Kasumi-1 (cell line): ENCODE measurements at places on chromosomes 12 and 14.

DNA sequence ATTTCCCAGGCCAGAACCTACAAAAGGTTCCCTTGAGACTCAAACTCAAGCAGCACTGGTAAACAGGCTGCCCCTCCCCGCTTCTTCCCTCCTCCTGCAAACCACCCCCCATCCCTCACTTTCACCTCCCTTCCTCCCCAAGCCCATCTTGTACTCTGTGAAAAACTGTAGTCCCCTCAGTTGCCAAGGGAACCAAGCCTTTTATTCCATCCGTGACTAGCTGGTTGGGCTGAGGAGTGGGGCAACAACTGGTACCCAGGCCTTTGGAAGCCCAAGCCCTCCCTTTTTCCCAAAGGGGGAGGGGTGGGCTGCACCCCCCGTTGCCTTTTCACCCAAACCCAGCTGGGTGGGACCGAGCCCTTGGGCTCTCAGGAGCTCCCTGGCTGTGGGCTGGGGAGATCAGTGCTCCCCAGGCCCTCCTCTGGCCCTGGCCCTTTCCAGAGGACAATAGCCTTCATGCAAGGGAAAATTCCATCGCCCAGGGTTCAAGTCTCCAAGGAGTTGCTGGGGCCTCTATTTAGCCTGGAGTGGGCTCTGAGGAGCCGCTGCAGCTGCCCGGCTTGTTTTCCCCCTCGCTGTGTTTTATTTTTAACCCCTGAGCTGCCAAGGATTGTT, 61.9 kb downstream of the ZFP36L1 start:
- DNase-seq, result no peak

DNA sequence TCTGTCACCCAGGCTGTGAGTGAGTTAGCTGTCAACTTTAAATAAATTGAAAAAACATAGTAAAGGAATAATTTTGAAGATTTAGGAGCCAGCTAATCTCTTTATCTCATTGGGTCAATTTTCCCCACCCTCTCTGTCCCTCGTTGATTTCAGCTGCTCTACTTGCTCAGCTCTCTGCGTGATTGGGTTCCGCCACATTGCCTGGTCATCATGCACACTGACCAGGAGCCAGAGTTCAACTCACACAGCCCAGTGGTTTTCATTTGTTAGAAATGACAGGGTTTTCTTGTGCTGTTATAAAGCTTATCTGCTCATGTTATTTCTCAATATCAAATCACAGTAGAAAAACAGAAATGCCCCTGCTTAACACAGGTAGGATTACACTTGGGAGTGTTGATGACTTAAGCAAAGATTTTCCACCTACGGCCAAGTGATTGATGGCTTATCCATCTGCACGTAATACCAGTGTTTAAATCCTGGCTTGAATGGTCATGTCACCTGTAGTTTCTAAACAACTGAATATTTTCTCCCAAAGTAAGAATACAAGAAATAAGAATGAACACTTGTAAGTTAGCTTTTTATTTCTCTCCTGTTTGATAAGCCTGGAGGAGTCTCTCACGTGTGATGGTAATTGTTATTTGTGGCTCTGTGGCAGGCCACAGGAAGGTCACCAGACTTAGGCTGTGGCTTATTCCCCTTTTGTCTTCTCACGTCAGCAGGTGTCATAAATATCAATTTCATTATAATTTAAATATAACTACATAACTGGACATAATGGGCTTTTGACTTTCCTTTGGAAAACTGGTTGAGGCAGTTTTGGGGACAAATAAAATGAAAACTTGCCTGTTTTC, 367.2 kb upstream of the DDHD1 start:
- DNase-seq, result no peak

GRCh38 chr14:72366619-72367018, 434.4 kb downstream of the RGS6 start:
- DNase-seq, result no peak

DNA sequence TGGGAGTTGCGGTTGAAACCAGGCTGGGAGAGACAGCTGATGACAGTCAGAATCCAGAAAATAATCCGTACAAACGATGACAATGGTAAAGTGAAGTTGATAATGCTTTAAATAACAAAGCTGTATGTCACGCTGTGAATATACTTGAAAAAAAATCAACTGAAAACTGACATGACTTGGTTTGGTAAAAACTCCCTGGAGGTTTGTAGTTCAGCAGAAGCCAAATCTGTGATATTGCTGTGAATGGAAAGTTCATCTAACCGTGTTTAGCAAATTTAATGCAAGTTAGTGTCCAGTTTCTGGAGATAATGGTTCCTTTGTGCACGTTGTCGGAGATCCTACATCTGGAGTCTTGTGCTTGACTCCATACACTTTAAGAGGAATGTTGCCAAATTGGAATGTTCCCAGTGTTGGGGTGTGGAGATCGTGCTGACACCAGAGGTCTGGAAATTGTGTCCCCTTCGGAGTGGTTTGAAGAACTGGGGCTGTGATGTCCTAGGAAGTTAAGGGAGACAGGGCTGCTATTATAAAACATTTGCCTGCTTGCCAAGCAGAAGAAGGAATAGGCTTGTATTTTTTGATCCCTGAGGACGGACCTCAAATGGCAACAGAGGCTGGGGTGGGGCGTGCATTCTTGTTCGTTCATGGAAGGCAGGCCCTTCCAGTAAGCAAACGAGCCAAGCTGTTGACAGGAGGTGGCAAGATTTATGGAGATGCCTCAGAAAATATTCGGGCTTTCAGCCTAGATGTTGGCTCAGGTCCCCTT, 30.6 kb downstream of the PPFIBP1 start:
- DNase-seq, result no peak

DNA sequence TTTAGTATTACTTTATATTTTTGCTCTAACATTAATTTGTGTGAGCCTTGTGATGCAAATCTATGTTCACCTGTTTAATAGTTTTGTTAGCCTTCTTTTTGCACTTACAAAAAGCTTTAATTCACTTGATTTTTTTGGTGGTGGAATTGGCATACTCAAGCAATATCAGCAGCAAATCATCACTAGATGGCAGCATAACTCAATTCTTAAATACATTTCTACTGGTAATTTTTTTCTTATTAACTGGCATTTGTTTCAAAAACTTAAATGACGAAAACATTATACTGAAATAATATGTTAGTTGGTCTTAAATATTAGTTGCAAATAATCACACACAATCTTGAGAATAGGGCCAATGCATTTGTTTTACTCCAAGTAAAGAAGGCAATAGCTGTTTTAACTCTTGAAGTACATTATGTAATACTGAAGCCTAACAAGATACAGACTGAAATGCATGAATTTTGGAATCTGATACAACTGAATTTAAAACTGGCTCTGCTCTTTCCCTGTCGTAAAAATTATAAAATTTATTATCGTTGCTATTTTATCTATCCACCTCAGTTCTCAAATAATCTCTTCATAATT, 151.5 kb downstream of the ATXN7L3B start:
- peak; percentile 46 for DNase-seq

GRCh38 chr14:76720382-76720813, 40.9 kb upstream of the VASH1 start:
- DNase-seq, result peak; percentile 66

- no peak for DNase-seq
These were observed 28.3 kb downstream of the ETV6 start for GRCh38 chr12:11677752-11678151.

- DNase-seq, result no peak
These were observed 414.5 kb downstream of the PCNX1 start for GRCh38 chr14:71321574-71322315.

GRCh38 chr12:123085730-123086487, 65.0 kb downstream of the PITPNM2 start:
- no peak for DNase-seq

GRCh38 chr12:5166976-5167375, 123.3 kb downstream of the KCNA5 start:
- no peak for DNase-seq

- DNase-seq, result no peak
These were observed 59.8 kb downstream of the MIPOL1 start for GRCh38 chr14:37257501-37258070.

- no peak for DNase-seq
These were observed 6.0 kb downstream of the LTB4R start for GRCh38 chr14:24317141-24317928.

DNA sequence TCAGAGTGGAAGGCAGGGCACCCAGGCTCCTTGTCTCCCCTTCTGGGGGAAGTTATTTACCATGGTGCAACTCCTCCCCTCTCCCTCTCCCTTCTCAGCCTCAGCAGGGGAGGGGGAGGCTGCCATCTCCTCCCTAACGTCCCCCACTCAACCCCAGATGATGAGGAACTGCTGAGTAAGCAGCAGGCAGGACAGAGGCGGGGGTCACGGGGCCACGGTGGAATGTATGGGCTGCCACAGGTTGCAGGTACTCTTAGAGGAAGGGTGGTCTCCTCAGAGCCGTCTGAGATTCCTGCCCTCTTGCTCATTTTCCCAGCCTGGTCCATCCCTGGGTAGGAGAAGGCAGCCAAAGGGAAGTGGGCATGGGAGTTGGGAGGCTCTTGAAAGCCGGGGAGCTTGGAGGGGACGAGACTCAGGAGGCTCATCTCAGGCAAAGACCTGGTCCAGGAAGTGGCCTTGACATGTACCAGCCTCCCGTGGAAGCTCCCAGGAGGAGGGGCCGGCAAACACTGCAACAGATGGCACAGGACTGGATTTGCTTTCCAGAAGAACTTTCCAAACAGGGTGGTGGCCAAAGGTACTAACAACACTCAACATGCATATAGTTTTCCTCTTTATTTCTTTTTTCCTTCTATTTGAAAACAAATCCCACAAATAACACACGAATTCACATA, 19.0 kb downstream of the RIN3 start:
- DNase-seq, result no peak

GRCh38 chr12:47225356-47225755, 145.6 kb upstream of the AMIGO2 start:
- DNase-seq, result no peak

DNA sequence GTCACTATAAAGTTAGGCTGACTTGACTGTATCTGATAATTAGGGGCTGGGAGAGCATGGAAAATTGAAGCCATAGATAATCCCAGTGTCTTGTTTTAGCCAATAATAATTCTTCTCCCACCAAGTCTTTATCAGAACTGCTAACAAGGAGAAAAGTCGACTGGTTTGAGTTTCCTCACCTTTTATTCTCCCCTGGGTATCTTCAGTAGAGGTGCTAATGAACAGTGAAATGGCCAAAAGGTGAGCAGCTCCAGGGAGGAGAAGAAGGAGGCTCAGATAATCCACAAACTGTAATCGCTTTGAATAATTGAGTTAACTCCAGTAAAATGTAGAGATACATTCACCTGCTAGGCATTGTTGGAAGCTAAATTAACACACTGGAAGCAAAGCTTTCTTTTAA, 72.6 kb downstream of the ETV6 start:
- DNase-seq, result no peak

- DNase-seq, result peak; percentile 65
These were observed 31.3 kb downstream of the CORO1C start for GRCh38 chr12:108699955-108700563.

GRCh38 chr12:4771172-4771959, 51.2 kb downstream of the GALNT8 start:
- DNase-seq, result no peak

DNA sequence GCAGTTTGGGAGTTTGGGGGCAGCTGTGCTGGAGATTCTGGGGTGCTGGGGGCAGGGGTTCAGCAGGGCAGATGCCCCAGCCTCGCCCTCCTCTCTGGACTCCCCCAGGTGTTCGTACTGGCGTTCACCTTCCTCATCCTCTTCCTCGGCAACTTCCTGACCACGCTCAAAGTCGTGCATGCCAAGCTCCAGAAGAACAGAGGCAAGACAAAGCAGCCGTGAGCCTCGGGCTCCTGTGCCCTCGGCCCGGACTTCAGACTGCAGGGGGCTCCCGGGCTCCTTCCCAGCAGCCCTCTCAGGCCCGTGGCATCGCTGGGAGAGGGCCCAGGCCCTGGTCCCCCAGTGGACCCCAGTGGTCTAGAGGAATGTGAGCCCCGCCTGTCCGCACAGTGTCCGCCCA, 18.0 kb downstream of the RHOF start:
- no peak for DNase-seq

- no peak for DNase-seq
These were observed 59.9 kb downstream of the CCDC92 start for GRCh38 chr12:123912415-123913380.

- no peak for DNase-seq
These were observed 15.3 kb upstream of the KICS2 start for GRCh38 chr12:64237382-64237781.

- no peak for DNase-seq
These were observed 1091.8 kb downstream of the AACS start for GRCh38 chr12:126156806-126157574.

DNA sequence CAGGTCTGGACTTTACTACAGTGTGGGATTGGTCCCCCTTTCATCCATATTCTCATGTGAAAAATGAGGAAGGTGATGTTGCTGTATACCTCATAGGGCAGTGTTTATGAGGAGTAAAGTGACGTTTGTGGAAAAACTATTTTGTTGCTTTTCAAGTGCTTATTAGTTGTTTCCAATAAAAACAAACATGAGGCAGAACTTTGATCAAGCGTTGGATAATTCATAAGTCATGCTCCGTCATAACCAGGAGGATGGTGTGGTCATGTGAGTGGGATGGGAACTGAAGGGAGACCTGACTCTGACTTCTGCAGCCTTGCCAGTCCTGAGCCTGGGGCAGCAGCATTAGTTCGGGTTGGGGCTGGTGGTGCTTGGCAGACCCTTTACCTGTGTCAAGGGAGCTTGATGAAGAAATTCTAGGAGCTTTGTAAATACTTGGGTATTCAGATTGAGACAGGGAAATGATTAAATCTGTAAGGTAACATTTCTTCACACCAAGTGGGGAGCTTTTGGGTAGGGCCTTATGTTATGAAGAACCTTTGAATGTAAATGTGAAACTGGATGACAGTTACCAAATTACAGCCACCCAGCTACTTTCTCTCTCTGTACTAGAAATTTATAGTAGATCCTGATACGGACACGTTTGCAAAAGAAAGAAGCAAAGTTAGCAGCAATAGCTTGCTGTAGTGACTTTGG, 462.4 kb upstream of the RGS6 start:
- DNase-seq, result no peak

DNA sequence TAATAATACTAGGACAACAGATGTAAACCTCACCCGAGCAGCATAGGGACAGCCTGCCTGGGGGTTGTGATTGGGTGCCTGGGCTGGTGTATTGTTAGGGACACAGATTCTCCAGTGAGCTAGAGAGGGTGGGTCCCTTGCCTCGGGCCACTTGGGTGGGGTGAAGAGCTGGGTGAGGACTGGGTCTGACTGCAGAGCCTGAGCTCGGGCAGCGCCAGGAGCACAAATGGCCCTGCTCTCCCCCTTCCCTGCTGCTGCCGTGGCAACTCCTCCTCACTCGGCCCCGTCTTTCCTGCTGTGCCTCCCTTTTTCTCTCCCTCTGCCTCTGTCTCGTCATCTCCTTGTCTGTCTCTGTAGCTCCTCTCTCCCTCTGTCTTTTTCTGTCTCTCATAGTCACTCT, 115.4 kb downstream of the GLT1D1 start:
- DNase-seq, result no peak
